ENCODE measurements at places on chromosomes 3 and 15.
A peak's percentile ranks its signal among the peaks of the same experiment; 100 is the strongest.

DNA sequence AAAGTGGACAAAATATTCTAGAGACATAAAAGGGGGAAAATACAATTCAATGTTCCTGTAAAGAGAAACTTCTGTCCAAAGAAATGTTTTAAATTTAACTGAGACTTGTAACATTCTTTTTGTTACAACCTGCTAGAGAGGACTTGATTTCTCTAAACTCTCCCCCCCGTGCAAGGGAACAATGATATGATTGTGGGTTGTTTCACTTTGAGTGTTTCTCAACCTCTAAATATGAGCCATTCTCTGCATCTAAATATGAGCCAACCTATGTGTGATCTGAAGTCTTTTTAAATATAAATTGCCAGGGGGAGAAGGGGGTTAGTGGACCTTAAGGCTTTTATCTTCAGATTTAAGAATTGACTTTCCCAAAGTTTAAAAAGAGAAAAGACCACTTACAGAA, 14.6 kb downstream of the ZNF860 start:
- no peak for DNase-seq

GRCh38 chr3:59133311-59133710, 83.5 kb upstream of the CFAP20DC start:
- no peak for DNase-seq

DNA sequence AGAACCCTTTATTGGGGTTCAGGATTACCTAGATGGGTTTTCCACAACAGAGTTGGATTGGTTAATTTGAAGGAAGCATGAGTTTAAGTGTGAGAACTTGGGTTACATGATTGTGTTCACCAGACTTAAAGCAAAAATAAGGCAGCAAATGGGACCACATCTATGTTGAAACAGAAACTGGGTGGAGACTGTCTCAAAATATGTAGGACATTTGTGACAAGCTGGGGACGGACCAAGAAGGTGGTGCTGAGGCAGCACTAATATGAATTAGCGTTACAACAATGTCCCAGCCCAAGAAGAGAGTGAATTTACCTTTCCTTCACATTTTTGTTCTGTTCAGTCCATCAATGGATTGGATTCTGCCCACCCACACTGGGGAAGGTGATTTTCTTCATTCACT, 866 bp upstream of the AADACL2 start:
- no peak for DNase-seq

DNA sequence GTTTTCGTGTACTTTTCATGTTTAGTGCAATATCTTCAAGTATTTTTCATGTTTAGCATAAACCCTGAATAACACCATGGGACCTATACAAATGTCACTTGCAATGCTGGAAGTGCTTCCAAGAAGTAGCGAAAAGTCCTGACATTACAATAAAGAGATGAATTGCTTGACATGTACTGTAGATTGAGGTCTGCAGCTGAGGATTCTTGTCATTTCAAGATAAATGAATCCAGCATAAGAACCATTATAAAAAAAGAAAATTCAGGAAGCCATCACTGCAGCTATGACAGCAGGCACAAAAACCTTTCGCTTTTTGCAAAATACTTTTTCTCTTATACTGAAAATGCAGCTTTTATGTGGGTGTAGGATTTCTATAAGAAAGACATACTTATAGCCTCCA, 37.4 kb downstream of the IFT57 start:
- DNase-seq = no peak

DNA sequence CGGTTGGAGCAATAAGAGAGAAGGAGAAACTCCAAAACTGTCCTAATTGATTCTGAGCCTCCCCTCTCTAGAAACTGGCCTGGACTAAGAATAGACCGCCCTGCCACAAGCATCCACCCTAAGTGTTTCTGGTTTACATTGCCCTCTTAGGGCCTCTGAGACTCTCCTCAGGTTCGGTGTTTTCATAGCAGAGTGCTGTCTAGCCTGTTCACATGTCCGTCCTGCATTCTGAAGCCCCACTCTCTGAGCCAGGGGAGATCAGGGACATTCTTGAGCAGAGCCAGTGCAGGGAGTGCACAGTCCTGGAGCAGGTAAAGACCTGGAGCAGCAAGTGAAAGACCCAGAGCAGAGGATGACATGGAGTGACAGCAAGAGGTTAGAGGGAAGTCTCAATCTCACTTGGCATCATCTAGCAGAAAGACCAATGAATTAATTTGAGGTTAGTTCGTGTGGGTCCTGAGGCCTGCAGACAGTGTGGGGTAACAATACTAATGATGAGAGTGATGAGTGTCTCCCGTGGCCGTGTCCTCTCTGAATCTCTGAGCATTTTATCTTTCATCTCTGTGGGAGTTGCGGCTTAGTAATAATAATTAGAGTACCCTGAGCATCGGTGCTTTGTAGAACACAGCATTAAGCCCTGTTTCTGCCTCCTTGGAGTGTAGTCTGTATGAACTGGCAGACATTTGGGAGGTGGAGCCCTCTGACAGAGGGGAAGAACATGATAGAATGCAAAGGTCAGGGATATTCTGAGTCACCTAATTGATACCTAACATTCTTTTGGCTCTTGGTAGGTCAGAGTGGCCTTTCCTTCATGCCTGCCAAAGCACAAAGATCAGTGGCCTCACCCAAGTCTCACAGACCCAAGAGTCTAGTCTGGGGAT, 24.6 kb downstream of the MAPKBP1 start:
- DNase-seq = no peak

DNA sequence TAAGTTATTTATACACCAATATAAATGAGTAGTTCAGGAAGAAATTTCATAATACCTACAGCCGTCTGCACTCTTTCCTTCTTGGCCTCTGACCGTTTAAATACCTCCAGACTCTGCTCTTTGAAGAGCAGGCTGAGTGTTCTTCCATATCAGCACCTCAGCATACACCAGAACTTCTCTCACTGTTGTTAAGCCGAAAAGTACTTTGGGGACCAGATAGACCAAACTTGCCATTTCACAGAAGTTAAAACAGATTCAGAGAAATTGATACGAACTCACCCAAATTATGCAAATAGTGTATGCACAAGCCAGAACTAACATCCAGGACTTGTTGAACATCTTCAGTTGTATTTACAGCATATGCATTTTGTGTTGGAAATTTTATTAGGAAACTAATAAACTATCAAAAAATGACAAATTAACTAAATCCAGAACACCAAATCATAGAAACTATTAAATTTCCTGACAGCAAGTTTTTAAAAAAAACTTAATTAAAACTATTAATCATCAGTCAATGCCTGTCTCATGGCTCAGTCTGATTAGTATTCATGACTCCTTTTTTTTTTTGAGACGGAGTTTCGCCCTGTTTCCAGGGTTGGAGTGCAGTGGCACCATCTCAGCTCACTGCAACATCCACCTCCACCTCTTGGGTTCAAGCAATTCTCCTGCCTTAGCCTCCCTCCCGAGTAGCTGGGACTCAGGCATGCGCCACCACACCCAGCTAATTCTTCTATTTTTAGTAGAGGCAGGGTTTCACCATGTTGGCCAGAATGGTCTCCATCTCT, 24.1 kb downstream of the CGGBP1 start:
- no peak for DNase-seq

DNA sequence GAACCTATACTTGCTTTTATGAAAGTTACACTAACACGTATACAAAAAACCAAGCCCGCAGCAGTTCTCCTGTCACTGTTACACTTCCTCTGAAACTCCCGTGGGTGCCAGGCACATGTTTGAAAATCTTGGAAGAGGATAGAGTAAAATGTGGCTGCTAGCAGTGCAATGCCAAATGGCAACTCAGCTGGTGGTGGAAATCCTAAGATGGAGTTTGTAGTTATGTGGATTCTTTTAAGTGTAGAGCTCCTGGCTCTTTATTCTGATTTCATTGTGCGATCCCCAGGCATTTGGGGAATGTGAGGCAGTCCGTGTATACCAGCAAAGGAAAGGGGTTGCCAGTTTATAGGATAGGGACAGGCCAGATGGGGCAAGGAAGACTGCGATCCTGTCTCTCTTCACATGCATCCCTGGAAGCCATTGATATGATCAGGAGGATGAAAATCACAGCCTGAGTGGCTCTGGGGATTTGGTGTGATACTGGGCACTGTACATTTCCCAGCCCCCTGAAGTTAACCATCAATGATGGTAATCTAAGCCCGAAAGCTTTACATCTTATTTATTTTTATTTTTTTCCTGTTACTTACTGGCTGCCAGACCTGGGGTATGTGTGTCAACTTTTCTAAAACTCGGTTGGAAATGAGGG, 1.1 kb downstream of the STAC start:
- no peak for DNase-seq

- DNase-seq = no peak
Observed at GRCh38 chr3:188646592-188646991, 492.6 kb downstream of the LPP start.

GRCh38 chr15:87518957-87519356, 737.6 kb downstream of the NTRK3 start:
- DNase-seq = no peak

DNA sequence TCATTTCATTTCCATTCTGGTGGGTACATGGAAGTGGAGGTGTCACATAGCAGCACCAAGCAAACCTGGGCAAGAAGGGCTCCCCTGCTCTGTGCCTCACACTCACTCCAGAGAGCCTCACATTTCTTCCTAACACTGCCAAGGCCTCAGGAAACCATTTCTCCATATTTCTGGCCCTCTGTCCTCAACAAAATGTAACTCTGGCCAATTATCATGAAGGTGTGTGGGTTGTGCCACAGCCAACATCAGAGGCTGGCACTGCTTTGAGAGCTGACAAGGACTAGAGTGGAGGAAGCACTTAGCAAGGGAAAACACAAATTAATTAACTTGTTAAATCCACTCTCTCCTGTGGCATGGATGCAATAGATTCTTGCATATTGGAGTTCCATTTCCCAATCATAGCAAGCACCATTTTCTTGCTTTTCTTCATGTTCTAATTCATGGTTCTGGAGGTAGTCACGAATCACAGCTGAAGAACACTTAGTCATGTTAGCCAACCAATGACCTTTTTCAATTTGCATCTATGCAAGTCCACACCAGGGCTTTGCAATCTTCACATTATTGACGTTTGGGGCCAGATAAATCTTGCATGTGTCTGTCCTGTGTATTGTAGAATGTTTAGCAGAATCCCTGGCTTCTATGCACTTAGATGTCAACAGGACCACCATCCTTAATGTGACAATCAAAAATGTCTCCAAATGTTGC, 241.1 kb downstream of the PLCL2 start:
- DNase-seq = no peak

- no peak for DNase-seq
Observed at GRCh38 chr3:45895686-45896468, 9.5 kb downstream of the CCR9 start.

DNA sequence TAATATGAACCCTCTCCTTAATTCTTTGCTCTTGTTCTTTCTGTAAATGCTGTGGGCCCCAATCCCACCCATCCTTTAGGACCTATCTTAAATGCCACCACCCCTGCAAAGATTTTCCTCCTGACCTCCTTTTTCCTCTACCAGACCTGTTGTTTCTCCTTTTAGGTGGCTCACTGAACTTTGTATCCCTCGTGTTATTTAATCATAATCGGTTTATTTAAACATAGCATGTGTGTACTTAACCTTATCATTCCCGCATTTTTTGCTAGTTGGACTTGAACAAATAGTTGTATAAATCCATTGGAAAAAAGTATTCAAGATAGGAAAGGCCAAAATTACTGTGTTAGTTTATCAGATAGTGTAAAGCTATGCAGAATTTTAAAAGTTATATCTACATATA, 988 bp upstream of the NFKBIZ start:
- DNase-seq = no peak

DNA sequence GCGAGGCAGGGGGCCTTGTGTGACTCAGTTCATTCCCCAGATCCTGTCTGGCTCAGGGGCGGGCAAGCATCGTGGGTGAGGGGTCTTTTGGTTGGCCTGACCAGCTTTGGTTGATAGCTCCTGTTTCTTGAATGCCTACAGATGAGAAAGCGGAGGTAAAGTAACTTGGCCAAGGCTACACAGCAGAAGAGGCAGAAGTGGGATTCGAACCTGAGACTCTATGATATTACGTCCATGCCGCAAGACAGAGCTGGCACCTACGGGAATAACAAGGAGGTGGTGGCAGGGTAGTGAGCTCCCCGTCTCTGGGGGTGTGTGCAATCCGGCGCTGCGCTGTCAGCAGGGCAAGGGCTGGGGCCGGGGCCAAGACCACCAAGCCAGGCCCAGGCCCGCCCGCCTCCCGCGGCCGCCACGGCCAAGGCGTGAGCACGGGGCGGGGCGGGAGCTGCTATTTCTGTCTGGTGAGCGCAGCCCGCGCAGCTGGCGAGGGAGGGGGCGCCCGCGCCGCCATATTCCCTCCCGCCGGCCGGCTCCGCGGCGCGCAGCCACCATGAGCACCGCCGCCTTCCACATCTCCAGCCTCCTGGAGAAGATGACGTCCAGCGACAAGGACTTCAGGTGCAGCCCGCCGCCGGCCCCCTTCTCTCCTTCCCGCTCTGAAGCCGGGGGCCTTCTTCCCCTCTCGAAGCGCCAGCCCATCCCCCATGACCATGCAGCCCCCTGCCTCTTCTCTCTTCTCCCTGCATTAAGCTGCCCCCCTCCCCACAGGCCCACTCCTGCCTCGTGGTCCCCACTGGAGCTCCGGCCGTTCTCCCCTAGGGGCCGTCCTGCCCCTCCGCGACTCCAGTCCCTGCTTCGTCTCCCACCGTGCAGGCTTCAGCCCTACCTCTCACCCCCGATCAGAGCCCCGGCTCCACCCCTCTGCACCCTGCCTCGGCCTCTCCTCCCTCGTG, at the start of gene CAND2:
CAND2 (plus strand) TSS at position 510 of the 953 bp plus-strand sequence; CDS start at position 551, 41 bp downstream.
- DNase-seq = peak; percentile 16

GRCh38 chr15:58457466-58457965, 25.7 kb downstream of the LIPC start:
- DNase-seq = no peak

DNA sequence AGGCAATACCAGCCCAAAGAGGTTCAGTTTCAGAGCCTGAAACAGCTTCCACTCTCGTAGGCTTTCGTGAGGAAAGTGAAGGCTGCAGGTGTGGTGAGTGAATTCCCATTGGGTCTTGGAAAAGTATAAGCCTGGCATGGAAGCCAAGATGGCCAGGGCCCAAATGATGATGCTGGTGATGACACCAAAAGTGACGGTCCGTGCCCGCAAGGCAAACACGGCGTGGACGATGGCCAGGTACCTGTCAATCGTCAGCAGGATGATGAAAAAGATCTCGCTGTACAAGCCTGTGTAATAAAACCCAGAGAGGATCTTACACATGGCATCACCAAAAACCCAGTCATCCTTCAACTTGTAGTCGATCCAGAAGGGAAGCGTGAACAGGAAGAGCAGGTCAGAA, 4.4 kb downstream of the CCR1 start:
- DNase-seq = no peak

GRCh38 chr15:78761891-78762385, 49.3 kb downstream of the ADAMTS7 start:
- no peak for DNase-seq

DNA sequence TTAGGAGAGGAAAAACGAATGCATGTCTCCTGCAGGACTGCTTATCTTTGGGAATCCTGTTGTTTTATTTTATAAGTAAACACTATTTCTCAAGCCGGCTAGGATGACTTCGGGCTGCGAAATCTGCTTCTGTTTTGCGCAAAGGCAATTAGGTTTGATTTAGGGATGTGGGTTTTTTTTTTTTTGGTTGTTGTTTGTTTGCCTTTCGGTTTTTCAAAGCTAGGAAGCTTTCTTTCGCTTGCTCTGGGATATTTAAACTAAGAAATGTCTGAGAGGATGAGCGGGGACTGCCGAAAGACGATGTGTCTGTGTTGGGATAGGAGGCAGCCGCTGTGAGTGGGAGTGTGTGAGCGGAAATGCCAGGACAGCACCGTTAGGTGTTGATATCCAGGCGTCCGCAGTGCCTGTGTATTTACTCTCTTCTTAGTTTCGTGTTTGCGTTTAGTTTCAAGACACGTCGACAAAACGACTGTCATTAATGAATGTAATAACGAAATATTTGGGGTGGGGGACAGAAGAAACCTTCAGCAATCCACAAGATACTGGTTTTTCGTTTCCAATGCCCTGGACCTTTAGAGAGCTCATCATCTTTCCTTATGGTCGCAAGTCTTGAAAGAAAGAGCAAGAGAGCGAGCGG, 604 bp downstream of the ISL2 start:
- DNase-seq = no peak

All from activated CD8-positive, alpha-beta memory T cell treated with anti-CD3 and anti-CD28 coated beads for 1 hour (primary cell).